Forelimb muscle (tissue), 1 donor: ENCODE measurements at places on chromosomes 1 and 21.

- DNase-seq: no peak
These were observed 78.6 kb upstream of the CSF3R start for GRCh38 chr1:36561361-36561724.

- DNase-seq: no peak
These were observed 47.3 kb upstream of the SSX2IP start for GRCh38 chr1:84737590-84737989.

GRCh38 chr1:202229376-202229775 is 35.8 kb downstream of the LGR6 start:
- DNase-seq: no peak

GRCh38 chr21:45980697-45981096 is 873 bp upstream of the COL6A1 start:
- no peak for DNase-seq

DNA sequence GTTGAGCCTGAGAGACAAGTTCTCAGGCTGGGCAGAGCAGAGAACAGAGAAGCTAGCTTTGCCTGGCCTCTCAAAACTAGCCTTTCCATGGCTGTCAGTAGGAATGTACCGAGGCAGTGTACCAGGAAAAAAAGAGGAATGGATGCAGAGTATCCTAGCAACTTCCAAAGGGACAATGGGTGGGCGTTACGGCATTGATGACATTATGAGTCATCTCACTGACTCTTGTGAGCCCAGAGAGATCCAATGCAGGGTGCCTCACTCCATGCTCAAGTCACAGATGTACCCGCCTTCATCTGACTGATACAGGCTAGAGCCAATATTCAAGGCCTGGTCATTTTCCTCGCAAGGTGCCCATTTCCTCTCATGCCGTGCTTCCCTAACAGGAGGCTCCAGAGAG is 51.4 kb upstream of the C8B start:
- DNase-seq: no peak

DNA sequence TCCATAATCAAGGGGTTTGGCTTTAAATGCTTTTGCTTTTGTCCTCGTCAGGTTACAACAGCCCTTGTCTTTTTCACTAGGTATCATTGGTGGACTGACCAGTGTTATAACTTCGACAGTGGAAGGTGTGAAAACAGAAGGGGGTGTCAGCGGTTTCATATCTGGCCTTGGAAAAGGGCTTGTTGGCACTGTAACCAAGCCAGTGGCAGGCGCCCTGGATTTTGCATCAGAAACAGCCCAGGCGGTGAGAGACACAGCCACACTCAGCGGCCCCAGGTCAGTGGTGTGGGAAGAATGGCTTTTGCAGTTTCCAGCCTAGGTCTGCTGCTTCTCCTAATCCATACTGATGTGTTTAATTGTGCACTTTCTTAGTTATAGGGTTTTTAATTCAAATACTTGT is 157.9 kb downstream of the DHRS3 start:
- DNase-seq: no peak

GRCh38 chr21:22892028-22892427 is 1893.8 kb downstream of the NCAM2 start:
- no peak for DNase-seq

DNA sequence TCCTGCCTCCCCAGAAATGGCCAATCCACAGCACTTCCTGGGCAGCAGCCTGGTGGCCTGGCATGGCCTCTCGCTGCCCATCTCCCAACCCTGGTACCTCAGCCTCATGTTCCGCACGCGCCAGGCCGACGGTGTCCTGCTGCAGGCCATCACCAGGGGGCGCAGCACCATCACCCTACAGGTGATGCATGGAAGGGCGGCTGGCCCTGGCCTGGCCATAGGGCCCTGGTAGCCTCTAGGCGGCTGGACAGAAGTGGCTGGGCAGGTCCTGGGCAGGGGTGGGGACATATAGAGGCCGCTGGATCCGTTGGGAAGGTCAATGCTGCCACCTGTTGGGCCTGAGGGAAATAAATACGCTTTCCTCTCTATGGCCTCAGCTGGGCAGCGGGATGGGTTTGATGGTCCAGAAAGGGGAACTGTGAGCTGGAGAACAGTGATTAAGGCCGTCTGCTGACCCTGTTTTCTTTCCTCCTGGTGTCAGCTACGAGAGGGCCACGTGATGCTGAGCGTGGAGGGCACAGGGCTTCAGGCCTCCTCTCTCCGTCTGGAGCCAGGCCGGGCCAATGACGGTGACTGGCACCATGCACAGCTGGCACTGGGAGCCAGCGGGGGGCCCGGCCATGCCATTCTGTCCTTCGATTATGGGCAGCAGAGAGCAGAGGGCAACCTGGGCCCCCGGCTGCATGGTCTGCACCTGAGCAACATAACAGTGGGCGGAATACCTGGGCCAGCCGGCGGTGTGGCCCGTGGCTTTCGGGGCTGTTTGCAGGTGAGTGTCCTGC is 14.4 kb downstream of the CELSR2 start:
- no peak for DNase-seq

DNA sequence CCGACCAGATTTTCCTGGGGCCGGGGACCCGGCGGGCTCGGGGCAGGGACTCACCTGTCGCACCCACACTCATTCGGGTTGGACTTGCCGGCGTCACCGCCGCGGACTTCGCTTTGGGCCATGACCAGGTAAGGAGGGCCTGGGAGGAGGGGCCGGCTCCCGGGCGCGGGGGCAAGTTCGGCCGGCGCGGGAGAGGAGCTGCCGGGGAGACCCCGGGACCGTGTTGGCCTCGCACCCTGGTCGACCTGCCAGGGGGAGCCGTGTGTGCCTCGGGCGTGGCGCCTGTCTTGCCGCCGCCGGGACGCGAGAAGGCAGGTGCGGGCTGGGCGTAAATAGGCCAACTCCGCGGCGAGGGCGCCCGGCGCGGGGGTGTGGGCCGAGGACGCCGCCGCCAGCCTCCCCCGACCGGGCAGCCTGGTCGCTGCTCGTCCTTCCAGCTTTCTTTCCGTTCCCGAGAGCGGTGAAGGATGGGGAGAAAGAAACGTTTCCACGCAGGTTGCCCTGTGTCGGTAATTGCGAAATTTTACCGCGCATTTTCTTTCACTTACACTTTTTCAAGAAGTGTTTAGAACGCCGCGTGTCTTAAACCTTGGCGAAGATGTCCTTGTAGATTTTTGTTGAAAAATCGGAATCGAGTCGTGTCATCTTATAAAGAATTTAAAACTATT is 558 bp downstream of the USP1 start:
- no peak for DNase-seq
